Stimulated activated CD4-positive, alpha-beta T cell treated with anti-CD3 and anti-CD28 coated beads, Interleukin-4, amount 100 ng/mL, for 4 hours (primary cell): ENCODE measurements at places on chromosomes 4 and X.

DNA sequence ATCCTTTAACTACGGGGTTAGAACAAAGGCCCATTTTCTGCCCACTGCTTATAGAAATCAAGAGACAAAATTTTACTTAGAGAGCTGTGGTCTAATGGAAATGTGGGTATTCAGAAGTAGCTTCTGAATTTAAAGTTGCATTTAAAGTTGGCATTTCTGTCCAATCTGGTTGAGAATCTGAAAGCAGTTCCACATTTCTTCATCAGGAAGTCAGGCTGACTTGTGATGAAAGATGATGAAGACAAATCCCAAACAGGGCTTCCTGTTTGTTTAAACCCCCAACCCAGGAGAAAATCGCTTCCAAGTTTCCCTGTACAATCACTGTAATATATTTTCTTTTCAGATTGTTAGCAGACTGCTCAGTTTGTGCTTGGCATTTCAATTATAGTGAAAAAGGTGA lies 345.3 kb downstream of the SPRY1 start:
- DNase-seq = no peak

GRCh38 chr4:153112041-153112441 lies 92.2 kb upstream of the TRIM2 start:
- no peak for DNase-seq

DNA sequence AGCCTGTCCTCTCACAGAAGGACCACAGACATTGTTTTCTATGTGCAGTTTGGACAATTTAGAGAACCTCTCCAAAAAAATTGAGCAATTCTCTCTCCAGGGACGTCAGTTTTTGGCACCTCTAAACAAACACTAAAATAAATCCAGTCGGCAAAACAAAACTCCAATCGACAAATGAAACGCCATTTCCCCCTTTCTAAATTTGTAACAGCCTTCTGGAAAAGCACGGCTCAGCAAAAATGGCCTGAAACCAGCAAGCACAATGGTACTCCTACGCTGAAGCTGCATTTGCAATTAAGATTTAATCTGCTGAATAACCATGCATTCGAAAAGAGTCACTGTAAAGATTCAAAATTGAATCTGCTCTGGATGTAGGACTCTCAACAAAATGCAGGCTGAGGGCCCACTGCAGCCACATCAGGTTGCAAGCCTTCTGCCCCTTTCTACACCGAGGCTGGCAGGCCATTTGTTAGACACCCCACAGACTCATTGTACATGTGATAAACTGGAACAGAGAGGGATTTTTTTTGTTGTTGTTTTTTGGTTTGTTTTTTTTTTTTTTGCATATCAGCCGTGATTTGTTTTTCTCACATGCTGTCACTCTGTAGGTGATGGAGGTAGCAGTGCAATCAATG lies 79.9 kb upstream of the MAP3K15 start:
- DNase-seq = no peak

GRCh38 chr4:159296061-159296460 lies 193.2 kb downstream of the RAPGEF2 start:
- no peak for DNase-seq

DNA sequence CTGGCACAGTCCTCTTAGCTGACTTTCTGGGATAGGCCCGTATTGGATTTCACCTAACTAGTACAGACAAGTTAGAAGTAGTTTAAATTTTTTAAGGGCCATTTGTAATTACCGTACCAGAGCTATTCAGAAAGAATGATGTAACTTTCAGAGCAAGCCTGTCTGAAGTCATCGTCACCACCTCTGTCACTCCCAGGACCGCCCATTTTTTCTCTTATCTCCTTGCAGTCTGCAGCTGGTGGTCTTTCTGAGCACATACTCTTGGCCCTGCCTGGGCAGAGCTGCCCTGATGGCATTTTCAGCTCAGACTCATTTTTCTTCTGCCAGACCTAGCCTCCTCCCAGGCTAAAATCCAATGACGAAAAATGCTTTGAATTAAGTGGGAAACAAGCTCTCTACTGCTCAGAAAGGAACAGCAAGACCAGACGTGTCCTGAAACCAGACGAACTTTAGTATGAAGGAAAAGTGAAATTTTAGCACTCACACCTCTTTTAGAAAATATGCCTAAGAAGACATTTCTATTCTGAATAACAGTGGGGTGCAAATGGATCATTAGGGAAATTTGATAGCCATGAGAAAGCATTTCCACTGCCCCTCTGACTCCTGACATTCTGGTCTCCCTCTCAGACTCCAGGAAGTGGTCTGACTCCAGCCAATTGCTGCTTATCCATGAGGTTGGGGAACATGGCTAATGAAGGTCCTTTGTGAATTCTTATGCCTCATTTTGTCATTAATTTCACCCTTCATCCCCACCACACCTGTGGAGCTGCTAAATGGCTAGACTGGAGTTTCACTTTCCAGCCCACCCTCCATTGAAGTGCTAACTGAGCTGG lies 162.4 kb upstream of the GYPA start:
- no peak for DNase-seq

- no peak for DNase-seq
Measured at GRCh38 chrX:140342410-140342809, 162.5 kb downstream of the SOX3 start.

DNA sequence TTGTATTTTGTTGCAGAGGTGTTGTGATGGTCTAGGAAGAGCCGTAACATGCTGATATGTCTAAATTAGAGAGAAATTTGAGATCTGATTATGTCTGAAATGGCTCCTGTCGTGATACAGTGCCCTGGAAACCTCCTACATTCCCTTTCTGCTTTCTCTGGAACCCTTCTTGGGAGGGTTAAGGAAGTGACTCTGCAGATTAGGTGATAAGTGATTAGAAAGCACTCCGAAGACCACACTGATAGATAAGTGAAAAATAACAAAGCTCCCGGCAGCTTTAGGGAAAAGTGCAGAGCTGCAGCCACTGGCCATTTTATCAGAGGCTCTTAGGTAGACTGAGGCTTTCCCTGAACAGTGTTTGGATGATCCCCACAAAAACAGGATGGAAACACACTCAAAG lies 110.6 kb downstream of the MGST2 start:
- DNase-seq = no peak

DNA sequence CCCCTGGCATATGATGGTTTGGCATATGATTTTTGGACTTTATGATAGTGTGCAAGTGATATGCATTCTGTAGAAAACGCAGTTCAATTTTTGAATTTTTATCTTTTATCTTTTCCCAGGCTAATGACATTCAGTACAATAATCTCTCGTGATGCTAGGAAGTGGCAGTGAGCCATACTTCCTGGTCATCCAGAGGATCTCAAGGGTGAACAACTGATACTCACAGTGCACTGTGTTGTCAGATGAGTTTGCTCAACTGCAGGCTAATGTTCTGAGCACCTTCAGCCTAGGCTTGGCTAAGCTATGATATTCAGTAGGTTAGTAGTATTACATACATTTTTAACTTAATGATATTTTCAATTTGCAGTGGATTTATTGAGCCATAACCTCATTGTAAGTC lies 405.3 kb downstream of the PCDH7 start:
- no peak for DNase-seq

GRCh38 chrX:147838465-147839131 lies 73.1 kb upstream of the FMR1 start:
- no peak for DNase-seq

DNA sequence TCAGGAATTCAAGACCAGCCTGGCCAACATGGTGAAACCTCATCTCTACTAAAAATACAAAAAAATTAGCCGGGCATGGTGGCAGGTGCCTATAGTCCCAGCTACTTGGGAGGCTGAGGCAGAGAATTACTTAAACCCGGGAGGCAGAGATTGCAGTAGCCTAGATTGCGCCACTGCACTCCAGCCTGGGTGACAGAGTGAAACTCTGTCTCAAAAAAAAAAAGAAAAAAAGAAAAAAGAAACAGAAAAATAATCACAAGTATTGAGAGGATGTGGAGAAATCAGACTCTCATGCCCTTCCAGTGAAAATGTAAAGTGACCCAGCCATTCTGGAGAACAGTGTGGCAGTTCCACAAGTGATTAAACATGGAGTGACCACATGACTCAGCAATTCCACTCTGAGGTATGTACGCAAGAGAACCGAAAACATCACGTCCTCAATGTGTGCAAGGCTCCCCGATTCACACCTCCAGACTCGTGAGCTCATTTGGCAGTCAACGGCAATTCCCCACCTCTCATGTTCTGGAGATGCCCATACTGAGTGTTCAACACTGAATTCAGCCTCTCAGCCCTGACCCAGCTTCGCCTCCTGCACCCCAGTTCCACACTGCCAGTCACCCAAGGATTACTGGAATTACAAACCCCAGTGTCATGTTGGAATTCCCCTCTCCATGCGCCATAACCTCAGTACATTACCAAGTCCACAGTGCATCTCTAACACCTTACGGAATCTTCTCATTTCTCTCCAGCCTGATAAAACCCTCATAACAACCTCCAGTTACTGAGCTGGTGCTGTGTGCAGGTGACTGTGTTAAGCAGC lies 21.1 kb downstream of the ACOX3 start:
- DNase-seq = peak; percentile 18

GRCh38 chr4:26860922-26861433 lies 337 bp downstream of the STIM2 start:
- DNase-seq = peak; percentile 51

DNA sequence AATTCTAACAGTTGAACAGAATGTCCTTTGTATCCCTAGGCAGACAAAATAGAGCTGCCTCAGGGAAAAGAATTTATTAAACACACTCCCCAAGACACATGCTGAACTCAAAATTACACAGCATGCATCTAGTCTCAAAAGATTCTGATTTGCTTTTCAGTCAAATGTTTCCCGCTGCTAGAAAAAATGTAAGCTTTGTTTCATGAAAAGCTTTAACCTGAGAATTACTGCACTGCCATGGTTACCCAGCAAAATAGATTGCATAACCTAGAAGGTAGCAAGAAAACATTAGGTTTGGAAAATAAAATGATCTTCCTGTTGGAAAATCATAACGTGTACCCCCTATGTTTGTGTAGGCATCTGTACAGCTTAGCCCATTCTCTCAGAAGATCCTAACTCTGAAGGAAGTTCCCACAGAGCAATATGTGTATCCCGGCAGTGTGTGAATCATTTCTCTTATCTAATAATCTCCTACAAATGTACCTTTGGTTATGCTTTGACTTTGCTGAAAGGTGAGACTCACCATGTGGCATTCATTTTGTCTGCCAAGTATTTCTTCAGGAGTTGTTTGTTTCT lies 646.9 kb downstream of the STPG2 start:
- no peak for DNase-seq

DNA sequence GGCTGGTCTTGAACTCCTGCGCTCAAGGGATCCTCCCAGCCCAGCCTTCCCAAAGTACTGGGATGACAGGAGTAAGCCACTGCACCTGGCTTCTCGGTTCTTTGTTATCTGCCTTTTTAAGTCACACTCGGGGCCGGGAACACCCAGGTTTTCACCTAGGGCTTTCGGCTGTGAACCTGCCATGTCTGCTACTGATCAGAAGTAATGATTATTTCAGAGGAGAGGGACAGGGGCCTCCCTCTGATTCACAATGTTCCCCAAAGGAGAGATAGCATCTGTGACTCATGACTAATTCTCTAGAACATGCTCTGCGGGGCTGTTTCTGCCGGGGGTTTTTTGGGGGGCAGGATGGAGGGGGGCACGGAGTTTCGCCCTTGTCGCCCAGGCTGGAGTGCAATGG lies 26.9 kb downstream of the CRLF2 start:
- no peak for DNase-seq

- DNase-seq = no peak
Measured at GRCh38 chr4:114034189-114034588, 54.7 kb upstream of the ARSJ start.

DNA sequence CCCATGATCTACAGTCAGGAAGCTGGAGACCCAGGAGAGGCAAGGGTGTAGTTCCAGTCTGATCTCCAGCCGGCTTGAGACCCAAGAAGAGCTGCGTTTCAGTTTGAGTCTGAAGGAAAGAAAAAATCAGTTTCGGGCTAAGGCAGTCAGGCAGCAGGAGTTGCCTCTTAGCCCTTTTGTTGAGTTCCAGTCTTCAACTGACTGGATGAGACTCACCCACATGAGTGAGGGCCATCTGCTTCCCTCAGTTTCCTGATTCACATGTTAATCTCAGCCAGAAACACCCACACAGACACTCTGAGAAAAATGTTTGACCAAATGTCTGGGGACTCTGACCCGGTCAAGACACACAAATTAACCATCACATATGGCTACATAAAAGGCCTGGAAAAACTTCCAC lies 73.6 kb upstream of the ELOVL6 start:
- DNase-seq = no peak

GRCh38 chr4:86818211-86818610 lies 31.0 kb downstream of the SLC10A6 start:
- DNase-seq = no peak

DNA sequence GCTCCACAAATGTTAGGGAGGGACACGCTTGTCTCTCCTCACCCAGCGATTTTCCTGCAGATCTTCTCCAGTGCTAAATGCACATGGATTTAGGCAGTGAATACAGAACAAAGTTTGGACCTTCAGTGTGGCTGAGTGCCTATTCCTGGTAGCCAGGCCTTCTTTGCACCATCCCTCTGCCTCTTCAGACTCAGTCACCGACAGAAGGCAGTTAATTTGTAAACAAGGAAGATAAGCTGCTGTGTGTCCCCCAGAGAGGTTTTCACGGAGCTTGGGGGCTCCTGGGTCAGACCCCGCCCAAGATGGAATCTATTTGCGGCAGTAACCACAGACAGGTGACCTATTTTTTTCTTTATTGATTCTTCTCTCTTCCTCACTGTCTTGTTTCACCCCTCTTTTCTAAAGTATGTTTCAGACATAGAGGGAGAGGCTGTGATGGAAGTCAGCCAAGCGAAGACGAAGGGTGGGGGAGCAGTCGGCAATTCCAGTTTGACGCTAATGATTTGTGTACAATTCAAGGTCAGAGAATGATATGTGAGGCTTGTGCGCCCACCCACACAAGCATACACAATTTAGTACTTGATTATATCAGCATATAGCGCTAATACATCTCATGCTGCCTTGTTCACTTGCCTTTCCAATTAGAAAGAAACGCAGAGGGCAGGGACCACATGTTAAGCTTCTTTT lies 200.8 kb downstream of the MGST2 start:
- no peak for DNase-seq

GRCh38 chr4:165680821-165681220 lies 192.2 kb upstream of the TLL1 start:
- DNase-seq = no peak

GRCh38 chr4:146098978-146099377 lies 76.5 kb upstream of the LSM6 start:
- no peak for DNase-seq

GRCh38 chrX:13357925-13358324 lies 38.1 kb upstream of the ATXN3L start:
- DNase-seq = no peak

GRCh38 chrX:14125462-14125861 lies 95.8 kb upstream of the GEMIN8 start:
- DNase-seq = no peak
